ENCODE measurements at places on chromosomes 1 and 21.

DNA sequence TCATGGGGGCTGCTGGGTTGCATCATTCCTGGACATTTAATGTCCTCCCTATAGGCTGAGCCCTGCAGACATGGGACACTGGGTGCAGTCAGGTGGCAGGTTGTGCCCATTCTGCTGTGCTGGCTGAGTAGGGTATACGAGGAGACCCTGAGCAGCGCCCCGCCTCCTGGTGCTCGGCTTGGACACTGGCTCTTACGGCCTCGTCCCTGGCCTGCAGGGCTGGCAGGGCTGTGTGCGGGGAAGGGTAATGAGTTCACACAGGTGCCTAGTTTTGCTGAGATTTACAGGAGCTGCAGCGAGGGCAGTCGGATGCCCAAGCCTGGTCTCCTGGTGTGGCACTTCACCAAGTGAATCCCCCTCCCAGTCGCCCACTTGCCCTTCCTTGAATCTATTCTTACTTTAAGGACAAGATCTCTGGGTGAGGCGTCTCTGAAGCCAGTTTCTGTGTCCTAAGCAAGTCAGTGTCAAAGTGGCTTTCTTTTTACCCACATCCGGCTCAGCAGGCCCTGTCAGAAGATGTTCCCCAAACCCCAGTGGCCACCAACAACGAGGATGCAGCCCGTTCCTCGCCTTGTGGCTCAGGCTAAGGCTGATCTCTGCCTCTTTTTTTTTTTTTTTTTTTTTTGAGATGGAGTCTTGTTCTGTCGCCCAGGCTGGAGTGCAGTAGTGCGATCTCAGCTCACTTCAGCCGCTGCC lies 73.2 kb downstream of the MAN1C1 start:
- DNase-seq: no peak

GRCh38 chr1:7375781-7376660 lies 395.1 kb upstream of the VAMP3 start:
- no peak for DNase-seq

DNA sequence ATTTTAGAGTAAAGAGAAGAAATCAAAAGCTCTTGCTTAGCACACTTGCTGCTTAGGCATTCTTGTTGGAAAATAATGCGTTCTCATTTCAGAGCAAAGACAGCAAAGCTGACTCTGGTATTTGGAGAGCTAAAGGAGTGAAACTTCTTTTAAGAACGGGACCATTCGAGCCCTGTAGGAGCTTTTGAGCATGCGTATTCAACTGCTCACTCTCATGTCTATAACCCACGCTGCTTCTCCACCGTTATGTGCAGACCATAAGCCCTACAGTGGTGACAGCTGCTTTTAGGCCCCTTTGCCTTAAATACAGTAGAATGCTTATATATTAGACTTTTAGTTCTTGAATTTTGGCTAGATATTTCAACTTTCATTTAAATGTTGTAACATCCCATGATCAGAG lies 214.2 kb upstream of the CACYBP start:
- no peak for DNase-seq

DNA sequence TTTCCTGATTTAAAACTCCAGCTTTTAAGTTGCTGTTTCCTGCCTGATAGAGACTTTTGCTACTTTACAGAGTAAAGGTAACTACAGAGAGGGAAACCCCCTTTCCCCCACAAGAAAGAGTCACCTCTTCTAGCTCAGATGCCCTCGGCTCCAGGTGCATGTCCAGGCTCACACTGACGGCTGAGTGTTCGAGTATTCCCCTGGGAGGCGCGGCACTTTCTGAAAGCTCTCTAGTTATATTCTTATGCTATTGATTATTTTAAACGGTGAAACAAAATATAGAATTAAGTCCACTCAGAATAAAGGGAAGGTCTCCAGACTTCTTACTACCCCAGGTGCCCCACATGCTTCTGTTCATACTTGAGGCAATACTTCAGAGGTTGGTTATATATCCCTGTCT lies 160.3 kb upstream of the FMN2 start:
- DNase-seq: no peak

DNA sequence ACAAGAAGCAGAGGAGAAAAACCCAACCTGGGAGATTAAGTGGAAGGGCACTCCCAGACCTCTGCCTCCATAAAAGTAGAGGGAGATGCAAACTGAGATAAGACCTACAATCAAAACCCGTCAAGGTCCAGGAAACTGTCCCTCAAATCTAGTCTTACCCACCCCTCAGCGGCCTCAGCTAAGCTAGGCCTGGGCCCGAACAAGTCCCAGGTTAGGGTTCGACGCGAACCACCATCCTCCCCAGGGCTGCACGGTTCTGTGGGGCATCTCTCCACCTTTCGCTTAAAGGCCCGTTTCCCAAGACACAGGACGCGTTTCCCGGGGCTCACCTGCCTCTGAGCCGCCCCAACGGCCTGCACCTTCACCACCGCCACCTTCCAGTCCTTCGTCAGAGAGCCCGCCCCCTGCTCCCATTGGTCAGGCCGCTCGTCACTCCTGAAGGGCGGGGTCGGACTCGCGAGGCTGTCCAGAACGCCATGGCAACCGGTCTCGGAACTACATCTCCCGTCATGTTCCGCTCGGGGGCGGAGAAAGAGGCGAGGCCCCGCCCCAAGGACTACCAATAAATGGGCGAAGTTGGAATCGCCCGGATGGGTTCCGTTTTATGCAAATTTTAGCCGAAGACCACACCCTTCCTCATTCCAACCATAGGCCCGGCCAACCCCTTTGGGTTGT lies at the start of gene CRYZL1:
Gene CRYZL1, minus strand, starts transcription at position 390 of the 675 bp plus-strand sequence. CDS start 10,190 bp downstream, outside the sequence.
- peak; percentile 100 for DNase-seq

- DNase-seq: no peak
Observed at GRCh38 chr1:64484651-64485050, 14.7 kb downstream of the CACHD1 start.

GRCh38 chr1:50371749-50372148 lies 51.5 kb downstream of the DMRTA2 start:
- no peak for DNase-seq

GRCh38 chr1:200959411-200959921 lies 64.0 kb downstream of the KIF21B start:
- no peak for DNase-seq

- no peak for DNase-seq
Observed at GRCh38 chr1:102593276-102593675, 515.0 kb downstream of the COL11A1 start.

- DNase-seq: no peak
Observed at GRCh38 chr1:211485480-211485857, 6.5 kb downstream of the RD3 start.

- no peak for DNase-seq
Observed at GRCh38 chr1:162632217-162632666, at the start of gene DDR2. Gene DDR2 (plus strand): TSS chr1:162632464. CDS start chr1:162719064, 86,600 bp downstream.

DNA sequence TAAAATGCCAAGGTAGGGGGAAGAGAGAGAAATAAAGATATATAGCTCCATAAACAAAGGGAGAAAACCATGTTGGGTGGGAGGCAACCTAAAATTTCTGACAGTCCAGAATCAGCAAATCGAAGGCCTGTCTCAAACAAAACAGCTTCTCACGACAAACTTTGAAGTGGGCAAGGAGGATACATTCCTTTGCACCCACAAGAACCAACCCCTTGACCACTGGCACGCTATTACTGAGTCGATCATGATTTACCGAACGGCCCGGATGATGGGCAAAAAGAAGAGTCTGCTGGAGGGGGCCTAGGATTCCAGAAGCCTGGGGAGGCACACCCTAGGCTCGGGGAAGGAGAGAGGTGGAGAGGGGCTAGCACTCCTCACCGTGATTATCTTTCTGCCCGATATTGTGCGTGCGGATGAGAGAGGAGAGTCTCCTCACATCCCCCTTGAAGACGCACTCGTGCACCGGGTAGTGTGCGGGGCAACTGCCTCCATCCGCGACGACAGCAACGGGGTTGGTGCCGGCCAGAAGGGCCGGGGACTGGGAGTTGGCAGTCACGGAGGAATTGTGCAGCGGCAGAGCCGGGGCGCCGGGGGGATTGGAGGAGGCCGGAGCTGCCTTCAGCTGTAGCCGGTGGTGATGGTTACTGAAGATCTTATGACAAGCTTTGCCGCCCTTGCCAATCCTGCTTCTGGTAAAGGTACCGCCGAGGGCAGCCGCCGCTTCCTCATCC lies 756 bp downstream of the ANKRD13C start:
- peak; percentile 28 for DNase-seq

DNA sequence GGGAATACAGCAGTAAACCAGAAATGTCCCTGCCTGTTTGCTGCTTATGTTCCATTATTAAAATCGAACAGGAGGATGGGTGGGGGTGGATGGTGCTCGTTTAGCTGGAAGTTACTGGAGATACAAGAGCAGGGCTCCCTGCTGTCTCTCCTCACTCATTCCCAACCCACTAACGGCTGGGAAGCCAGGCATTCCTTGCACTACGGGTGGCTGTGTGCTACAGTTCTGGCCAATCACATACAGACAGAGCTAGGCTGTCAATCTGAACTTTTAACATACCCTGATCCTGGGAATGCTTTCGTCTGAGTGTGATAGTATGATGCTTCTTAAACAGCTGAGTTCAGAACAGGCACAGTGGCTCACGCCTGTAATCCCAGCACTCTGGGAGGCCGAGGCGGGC lies 7.0 kb downstream of the SIPA1L2 start:
- no peak for DNase-seq

GRCh38 chr1:156589546-156589945 lies 2.0 kb upstream of the NAXE start:
- DNase-seq: no peak

GRCh38 chr1:166350490-166350889 lies 183.7 kb upstream of the FAM78B start:
- DNase-seq: no peak

- DNase-seq: no peak
Observed at GRCh38 chr1:154777154-154777553, 92.9 kb downstream of the KCNN3 start.

GRCh38 chr1:174023440-174023839 lies 1.3 kb upstream of the RC3H1 start:
- no peak for DNase-seq

- DNase-seq: no peak
Observed at GRCh38 chr1:195754874-195755273, 853.4 kb downstream of the KCNT2 start.

DNA sequence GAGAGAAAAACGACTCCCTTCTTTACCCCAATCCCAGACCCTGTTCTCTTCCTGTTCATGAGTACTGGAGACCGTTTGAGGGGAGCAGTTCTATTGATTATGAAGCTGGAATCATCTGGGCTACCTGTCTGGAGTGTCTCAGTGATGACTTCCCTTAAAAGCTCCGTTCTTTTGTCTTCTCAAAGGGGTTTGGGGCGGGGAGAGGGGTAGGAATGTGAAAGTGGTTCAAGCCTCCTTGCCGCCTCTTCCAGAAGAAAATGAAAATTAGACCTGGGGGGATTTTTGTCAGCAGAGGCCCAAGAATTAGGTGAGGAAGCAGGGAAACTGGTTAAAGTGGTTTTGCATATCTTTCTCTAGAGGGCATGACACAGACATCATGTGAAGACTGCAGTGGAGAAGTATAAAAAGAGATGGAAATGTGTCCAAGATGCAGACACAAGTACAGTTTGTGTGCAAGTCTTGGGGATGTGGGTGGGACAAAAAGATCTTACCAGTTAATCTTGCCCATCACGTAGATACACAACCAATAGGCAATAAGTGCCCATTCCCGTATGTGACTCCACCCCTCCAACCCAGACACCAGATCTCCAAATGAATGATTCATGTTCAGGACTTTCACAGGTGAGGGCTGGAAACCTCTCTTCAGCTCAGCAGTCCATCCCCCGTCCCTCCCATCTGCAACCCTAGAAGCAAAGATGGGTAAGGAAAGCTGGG lies 470 bp upstream of the MTMR11 start:
- DNase-seq: no peak

DNA sequence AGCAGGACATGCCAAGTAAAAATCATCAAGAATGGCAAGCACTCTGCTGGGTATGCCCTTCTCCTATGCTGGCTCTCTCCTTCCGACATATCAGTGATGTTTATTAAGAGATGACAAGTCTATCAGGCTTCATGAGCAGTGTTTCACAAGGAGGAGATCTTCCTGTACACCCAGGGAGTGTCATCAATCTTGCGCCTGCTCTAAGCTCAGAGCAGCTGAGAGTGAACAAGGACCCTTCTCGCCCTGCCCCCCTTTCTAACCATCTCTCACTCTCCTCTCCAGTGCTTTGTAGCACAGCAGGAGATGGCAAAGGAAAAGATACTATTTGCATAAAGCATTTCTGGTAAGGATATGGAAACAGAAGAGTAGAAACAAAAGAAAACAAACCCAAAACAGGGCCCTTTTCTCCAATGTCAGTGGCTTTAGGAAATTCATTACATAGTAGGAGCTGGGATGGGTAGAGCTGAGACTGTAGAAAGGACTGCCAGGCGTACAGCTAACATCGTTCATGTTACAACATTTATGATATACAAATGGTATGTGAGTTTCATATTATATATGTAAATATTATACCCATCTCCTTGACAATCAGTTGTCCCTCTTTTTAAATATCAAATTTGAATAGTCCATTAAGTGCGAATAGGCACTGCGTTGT lies 201.7 kb downstream of the NUF2 start:
- DNase-seq: no peak

DNA sequence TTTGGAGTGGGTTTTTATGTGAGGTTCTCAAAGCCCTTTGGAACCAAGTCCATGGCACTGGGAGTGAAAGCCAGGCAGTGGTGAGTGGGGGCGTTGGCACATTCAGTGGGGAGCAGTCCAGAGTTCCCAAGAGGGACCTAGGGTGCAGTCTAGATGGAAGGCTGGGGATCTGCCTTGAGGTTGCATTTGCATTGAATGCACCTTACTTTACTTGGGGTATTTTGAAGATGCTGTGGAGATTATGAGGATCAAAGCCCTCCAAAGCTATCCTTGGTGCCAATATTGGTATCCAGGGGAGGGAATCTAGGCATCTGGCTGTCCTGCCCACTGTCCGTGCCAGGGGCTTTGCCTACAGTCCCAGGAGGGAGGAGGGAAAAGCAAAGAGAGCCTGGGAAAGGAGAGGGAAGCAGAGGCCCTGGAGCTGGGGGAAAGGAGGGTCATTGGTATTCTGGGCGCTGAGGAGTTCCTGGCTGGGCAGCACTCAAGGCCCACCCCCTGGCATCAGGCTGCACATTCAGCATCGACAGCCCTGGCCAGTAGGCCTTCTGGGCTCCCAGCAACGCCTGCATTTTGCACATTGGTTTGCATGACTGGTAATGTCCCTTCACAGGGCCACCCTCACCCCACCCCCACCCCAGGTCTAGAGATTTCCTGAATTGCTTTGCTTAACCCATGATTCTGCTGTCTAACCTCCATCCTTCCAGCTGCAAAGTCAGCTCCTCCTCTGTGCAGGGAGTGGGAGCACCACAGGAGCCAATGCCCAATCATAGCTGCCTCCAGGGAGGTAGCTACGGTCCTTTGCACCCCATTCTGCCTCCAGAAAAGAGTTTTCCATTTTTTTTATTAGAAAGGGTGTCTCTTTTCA lies 843 bp upstream of the BCAN start:
- DNase-seq: no peak

- DNase-seq: no peak
Observed at GRCh38 chr1:93221913-93222312, 41.4 kb downstream of the CCDC18 start.

DNA sequence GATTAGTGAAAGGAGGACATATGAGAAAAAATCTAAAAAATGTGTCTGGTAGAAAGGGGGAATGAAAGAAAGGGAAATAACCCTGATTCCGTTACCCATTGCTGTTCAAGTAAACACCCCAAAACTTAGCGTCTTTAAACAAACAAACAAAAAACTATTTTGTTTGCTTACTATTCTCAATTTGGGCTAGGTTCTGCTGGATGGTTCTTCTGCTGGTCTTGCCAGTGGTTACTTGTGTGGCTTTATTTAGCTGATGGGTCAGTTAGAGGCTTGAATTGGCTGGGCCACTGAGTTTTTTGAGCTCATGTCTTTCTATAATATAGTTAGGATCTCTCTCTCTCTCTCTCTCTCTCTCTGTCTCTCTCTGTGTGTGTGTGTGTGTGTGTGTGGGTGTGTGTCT lies 112.1 kb downstream of the GRIK1 start:
- DNase-seq: no peak
